ENCODE measurements at places on chromosomes 4 and X.

DNA sequence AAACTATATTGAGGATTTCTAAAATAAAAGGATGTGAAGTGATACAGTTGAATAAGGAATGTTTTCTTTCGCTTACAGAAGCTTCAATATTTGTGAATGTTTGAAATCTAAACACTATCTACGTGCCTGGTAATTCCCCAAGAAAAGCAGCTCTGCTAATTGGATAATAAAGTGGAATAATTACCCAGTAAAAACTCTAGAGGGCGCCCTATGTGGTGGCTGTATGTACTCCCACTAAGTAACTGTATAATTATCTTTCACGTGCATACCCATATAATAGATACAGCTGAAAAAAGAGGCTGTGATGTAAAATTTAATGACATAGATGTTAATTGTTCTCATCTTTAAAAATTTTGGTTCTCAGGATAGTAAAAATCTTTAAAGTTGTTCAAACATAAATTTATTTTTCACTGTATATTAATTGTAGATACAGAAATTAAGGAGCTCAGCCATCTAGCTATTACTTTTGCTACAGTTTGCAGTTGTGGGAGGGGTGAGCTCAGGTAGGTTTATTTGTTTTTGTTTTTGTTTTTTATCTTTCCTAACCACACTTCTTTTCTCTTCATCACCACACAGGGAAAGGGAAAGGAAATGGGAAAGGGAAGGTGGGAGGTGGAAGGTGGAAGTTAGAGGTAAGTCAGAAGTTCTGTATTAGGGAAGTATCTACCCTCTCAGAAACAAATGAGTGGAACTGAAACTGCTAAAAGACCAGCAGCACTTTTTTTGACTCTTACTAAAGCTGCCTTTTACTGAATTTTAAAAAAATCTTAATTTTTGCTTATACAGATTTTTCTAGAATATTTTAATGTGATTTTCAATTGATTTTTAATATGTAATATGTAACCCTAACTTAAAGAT is 151.7 kb upstream of the RPS6KA6 start:
- DNase-seq = no peak

- no peak for DNase-seq
Measured at GRCh38 chr4:187294861-187295260, 571.2 kb upstream of the FAT1 start.

DNA sequence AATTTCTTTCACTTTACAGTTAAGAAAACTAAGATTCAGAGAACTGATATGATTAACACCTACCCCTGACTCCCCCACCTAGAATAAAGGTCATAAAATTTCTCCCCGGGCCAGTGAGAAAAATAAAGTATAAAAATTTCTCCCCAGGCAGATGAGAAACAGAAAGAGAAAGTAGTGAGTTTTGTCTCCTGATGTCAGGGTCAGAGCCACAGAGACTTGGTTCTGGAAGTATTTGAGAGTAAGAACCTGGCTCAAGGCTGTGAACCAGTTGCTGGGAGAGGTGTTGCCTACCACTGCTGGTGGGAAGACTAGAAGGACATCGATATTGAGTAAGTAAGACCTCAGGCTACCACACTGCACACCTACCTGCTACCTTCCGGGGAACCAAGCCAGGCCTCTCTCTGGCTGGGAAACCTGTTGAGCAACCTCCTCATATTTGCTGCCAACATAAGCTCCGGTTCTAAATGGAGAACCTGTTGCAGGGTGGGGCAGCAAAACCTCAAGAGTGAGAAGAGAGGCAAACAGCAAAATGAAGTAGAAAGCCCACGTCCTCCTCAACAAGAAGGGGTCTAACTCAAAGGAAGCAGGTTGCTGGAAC is 104.2 kb upstream of the PUDP start:
- DNase-seq = no peak

DNA sequence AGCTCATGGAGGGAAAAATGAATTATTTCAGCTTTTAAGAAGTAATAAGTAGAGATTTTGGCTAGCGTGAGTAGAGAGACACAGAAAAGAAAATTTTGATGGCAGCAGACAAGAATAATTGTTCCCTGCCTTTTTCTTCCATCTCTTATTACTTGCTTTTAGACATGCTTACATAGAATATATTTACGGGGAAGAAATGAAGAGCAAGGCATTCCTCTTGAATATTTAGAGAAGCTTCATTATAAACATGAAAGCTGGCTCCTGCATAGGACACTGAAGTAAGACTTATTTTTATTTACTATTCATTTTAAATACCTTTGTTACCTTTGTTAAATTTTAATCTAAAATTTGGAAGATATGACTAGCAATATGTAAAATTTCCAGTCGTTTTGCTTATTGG is 32.2 kb downstream of the DCK start:
- DNase-seq = no peak

GRCh38 chr4:28014469-28014868 is 1153.8 kb downstream of the STIM2 start:
- no peak for DNase-seq

DNA sequence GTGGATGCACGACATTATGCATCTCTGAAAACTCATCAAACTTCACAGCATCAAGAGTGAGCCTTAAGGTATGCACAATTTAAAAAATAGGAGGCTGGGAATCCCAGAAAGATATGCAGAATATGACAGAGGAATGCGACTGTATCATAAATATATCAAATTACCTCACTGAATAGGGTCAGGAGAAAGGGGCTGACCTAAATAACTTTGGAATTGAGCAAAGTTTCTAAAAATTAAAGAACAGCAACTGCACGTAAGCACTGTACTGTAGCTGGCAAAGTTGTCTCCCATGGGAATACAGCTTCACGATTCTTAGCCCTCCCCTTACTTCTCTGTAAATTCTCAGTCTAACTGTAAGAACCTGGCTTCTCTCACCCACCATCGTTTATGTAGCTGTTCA is 397.4 kb upstream of the ZFP42 start:
- DNase-seq = no peak

GRCh38 chr4:126441173-126442035 is 1126.6 kb downstream of the FAT4 start:
- no peak for DNase-seq

DNA sequence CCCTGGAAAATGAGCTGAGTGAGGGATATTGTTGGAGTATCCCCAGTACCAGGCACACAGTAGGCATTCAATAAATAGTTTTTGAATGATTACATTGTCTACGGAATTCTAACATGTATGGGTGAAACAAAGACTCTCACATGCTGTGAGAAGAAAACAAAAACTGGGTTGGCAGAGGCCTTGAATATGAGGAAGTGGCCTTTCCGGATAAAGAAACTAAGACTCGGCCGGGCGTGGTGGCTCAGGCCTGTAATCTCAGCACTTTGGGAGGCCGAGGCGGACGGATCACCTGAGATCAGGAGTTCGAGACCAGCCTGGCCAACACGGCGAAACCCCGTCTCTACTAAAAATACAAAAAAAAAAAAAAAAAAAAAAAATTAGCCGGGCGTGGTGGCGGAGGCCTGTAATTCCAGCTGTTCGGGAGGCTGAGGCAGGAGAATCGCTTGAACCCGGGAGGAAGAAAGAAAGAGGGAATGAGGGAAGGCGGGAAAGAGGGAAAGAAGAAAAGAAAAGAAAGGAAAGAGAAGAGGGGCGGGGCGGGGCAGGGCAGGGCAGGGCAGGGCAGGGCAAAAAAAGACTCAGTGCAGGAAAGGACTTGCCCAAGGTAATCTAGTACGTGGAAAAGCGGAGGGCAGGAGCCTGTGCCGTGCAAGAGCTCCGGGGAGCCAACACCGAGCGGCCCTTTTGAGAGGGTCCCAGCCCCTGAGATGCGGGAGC is 689 bp upstream of the TMA16 start:
- DNase-seq = no peak

All from Peyer's patch (tissue), 4 donors.